NCI-H524 (cell line): ENCODE measurements at places on chromosomes 7 and 10.

GRCh38 chr7:70744492-70744891 lies 387.5 kb upstream of the GALNT17 start:
- DNase-seq: no peak

DNA sequence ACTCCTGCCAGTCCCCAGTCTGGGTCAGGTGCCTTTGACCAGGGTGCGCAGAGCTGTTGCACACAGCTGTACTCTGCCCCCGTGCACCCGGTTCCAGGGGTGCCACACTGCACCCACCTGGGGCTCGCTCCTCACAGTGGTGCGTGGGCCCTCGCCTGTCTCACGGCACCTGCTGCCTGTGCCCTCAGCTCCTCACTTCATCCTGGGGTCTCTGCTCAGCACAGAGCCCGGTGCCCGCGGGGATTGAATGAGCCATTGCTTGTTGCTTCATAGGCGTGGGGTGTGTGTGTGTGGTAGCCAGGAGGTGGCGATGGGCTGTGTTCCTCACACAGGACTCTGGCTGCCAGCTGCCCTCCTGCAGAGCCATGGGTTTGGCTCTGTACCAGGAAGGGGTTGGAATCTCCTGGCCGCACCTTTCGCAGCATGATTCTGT lies 18.5 kb downstream of the EIF3B start:
- DNase-seq: no peak

DNA sequence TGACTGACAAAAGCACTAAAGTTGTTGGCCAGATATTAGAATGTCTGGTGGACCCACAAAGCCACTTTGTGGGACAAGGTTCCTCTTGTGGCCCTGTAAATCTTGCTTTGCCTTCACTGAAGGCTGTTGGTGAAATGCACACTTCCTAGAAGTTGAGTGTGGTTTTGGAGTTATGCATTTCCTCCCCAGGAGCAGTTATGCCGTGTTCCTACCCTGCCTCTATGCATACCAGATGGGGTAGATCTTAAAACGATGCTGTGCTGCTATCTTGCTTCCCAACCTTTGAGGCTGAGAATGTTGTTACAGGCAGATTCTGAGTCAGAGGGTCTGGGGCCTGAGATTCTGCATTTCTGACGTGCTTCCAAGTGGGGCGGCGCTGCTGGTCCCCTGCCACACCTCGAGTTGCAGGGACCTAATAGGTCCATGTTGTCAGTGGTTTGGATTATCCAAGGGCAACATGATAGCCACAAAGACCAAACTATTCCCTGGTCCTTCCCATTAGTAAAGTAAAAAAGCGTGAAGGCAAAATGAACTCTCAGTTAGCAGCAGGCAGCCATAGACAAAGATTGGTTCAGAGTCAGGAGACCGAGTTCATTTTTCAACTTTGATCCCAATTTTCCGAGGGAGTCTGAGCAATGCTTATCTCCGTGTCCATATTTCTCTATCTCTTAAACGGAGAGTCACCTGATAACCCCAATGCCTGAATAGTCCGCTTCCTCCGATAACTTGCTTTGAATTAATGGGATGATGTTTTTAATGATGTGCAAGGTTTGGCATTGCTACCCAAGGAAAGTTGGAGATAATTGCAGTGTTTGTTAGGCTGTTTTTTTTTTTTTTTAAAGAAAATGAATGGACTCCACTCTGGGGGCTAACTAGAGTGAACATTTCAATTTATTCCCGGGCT lies 55.8 kb downstream of the CDHR3 start:
- DNase-seq: no peak

GRCh38 chr7:293681-294439 lies 3.9 kb downstream of the FOXL3 start:
- no peak for DNase-seq

- DNase-seq: no peak
Observed at GRCh38 chr10:128926711-128927110, 540.3 kb upstream of the MGMT start.

DNA sequence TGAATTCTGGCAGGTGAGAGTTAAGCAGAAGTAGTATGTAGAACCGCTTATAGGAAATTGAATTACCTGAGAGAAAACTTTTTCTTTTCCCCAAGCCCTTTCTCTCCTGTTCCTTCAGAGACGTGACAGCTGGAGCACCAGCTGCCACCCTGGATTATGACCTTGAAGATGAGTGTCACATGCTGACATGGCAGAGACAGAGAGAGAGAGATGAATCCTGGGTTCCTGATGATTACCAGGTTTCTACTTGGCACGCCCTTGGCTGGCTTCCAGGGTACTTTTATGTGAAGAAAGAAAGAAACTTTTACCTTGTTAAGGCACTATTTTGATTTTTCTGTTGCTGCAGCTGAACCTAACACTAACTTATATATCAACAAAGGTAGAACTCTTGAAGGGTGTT lies 99.9 kb downstream of the GPR26 start:
- DNase-seq: peak; percentile 44

GRCh38 chr10:8544500-8544899 lies 490.0 kb downstream of the GATA3 start:
- no peak for DNase-seq

- no peak for DNase-seq
Observed at GRCh38 chr7:41540601-41541000, 162.3 kb downstream of the INHBA start.

DNA sequence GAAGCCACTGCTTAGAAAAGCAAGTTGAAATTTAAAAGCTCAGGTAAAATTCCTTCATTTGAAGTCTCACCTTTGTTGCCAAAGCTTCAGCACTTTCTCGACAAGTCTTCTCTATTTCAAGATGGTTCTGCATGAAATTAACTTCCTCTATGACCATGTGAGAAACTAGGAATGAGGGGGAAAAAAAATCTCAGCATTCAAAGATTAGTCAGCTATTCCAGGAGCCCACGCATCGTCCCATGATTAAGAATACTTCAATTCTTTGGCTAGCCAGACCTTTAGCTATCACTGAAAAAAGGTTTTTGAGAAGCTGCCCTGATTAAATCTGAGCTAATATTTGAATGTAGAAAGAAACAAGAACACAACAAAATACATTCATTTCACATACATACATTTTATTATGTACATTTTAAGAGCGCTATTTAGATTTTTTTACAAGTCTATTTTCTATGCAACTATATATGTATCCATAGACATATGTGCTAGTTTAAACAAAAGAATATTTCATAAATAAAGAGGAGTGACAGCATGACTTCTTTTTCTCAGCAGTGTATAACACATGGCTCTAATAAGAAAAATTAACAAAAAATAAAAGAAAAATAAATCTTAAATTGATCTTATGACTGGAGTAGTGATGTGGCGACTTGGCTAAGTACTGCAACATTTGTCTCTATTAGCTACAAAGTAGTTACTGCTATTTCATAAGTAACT lies 44.8 kb downstream of the SHTN1 start:
- no peak for DNase-seq

DNA sequence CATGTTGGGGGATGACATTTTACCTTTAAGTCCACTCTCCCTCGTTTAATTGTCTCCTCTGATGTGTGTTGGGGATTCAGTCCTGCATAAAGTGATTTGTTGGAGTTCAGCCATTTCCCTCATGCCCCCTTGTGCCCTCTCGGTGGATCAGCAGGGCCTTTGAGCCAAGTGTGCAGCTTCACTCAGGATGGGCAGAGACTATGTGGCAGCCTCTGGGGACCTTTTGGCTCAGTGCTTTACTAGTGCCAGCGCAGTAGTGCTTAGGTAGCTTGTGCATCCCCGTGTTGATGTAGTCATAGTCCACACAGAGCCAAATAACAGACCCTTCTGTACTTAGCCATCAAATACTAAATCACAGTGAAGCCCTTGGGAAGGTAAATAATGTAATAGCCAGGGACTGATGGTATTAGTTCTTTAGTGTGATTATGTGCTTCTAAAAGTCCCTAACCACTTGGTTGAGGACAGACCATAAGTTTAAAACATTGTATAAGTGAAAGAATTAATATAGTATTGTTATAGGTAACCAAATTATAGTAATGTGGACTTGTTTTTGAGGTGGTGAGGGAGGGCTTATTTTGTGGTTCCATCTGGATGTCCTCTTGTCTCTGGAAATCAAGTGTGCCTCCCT lies 11.4 kb downstream of the BUB3 start:
- no peak for DNase-seq

DNA sequence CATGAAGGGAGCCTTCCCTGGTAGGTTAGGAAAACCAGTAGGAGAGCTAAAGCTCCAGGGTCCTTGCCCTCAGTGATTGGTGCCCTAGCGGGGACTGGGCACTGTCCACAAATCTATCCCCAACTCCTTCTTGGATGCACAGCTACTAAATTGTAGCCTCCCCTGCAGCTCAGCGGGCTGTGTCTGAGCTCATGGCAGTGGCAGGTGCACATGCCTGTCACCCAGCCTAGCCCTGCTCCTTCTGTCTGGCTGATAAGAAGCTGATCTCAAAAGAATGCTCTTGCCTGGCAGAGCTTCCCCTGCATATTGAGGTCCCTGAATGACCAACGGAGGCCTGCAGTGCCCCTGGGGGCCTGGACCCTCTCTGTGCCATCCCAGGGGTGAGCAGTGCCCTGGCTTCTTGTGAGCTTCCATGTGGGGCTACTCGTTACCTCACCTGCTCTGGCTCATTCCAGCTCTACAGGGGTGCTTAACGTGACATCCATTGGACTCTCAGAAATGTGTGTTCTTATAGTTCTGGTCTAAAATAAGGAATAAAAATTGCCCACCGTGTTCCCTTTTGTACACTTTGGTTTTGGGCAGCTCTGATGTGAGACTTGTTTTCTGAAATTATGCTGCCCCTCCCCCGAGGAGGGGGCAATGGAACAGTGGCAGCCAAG lies 59.8 kb upstream of the ANTXRL start:
- no peak for DNase-seq

DNA sequence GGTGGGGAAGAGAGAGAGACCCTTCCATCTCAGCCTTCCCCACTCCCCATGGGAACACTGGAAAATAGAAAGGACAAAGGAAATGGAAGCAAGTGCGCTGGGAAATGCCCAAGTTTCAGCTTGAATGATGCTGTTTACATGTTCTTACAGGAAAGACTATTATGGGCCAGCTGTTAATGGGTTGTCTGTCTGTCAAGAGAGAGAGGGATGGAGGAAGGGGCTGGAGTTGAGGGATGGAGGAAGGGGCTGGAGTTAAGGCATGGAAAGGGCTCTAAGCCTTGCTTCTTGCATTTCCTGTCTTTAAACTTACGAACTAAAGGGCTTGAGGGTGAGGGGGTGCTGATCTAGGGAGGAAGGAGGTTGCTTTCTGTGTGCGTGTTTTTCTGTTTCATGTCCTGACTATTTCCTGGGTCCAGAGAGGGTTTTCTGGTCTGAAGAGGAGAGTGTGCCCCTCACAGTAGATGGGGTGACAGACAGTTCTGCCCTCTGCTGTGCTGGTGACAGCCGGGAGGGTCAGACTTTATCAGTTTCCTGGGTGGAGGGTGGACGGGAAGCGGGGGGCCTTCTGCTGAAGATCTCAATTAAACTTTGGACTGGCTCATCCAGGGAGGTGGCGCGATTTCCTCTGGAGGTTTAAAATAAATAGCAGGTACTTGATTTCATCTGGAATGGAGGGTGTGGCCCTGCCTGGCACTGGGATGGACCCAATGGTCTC lies 30.5 kb downstream of the GRK5 start:
- no peak for DNase-seq

DNA sequence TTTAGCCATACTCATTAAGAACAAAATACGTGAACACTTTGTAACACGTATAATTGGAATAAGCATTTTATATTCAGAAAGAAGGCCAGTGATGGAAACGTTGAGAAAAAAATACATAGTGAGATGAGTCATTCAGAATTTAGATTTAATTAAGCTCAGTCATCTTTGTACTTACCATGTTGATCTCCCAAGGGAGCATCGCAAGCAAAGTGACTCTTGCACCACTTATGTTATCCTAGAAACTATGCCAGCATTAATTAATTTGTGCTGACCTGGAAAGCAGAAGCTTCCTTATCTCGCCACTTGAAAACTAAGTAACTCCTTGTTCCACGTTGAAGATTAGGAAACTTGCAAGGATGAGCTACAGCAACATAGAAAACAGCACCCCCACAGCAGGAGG lies 9.7 kb upstream of the MPP7 start:
- DNase-seq: no peak

DNA sequence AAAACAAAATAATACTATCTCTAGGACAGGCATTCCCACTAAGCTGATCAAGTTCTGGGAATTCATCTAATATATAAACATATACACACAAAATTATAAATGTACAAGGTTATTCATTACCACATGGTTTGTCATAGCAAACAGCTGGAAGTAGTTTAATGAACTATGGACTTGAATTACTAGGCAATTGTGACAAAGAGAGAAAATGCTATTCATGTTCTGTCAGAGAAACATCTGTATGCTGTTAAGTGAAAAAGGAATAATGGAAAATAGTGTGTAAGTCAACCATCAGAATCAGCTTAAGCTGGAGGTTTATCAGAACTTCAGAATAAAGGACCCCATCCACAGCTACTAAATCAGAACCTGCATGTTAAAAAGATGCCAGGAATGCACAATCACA lies 2.8 kb downstream of the ZNF248 start:
- DNase-seq: no peak

DNA sequence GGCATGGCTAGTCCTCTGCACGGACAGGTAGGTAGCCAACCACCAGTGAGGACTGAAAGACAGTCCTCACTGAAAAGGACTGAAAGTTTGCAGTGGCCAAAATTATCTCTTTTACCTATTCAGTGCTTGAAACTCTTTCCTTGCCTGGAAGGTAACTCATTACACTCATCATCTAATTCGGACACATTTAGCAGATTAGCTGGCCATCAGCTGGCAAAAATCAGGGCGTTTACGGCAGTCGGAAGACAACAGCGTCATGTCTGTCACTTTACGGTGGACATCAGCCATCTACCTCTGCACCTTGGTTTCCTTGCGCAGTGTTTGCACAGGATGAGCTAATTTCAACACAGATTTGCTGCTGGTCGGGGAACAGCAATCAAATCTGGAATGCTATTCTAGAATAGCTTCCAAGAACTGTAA lies 740 bp downstream of the ANXA7 start:
- DNase-seq: no peak

DNA sequence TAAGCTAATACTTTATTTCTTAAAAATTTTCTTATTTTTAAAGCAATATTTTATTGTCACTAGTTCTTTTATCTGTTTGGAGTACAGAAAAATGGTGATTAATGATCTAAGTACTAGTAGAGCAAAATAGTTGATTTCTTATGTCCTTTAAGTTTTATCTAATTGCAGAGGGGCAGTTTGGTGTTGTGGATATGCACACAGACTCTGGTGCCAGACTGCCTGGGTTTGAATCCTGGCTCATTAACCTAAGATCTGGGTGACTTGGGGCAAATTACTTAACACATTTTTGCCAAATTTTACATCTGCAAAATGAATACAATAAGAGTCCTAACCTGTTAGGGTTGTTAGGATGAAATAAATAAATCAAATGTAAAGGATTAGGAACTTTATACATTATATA lies 10.7 kb upstream of the PRPS1L1 start:
- no peak for DNase-seq

GRCh38 chr7:157079116-157079515 lies 59.6 kb upstream of the UBE3C start:
- DNase-seq: no peak

GRCh38 chr7:98224701-98225181 lies 13.5 kb downstream of the BHLHA15 start:
- DNase-seq: no peak

GRCh38 chr10:81157681-81158080 lies 620.0 kb downstream of the SH2D4B start:
- DNase-seq: no peak
